HL-60 (cell line): ENCODE measurements at places on chromosomes 7 and 10.

GRCh38 chr7:122155566-122155965 is 11.5 kb upstream of the AASS start:
- DNase-seq = no peak

GRCh38 chr10:117539361-117539773 is 3.2 kb upstream of the EMX2 start:
- no peak for DNase-seq

GRCh38 chr10:109587366-109587765 is 335.9 kb downstream of the XPNPEP1 start:
- no peak for DNase-seq

DNA sequence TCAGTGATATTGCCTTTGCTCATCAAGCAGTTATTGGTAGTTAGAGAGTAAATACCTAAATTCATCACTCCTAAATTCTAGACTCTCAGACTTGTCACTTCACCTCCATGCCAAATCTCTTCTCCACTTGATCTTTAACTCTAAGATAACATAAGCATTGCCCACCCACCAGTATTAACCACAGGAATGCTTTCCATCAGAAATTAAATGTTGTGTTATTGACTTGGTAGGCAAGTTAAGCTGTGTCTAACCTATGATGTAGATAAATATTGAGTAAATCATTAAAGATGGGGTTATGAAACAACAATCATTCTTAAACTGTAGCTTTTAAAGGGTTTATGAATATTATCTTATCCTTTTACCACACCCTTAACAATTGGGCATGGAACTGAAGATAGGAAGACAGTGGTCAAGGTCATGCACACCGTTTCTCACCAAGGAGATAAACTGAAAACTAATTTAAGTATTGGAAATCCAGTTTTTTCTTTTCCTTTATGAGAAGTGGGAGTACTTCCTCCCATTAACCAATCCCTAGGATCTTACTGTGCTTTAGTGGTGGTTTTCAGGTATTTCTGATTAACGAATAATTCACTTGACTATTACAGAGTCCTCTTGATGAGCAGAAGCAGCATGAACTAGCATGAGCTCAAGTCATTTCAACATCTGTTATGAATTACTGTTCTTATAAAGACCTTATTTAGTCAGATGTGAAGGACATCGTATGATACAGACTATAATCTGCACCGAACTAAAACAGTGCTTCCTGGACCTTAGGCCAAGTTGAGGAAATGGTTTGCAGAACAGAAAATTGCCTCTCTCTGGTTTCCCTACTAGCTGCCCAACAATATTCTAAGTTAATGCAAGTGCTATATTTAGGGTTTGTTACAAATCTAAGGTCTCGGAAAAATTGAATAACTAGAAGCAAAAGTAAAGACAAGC is 142.0 kb downstream of the LCOR start:
- DNase-seq = no peak

DNA sequence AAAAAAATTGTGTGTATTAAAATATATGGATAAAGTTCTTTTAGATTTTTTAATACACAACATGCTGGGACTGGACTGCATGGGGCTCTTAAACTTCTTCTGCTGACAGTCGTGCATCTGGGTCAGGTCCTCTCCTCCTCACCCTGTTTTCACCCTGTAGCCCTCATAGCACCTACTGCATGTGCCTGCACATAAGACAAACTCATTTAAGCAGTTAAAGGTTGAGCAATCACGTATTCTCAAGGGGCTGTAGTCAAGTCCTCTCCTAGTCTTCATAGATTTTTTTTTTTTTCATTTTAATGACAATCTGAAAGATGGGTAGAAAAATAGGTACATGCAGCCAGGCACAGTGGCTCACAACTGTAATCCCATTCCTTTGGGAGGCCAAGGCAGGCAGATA is 23.6 kb upstream of the PDCD4 start:
- no peak for DNase-seq

- no peak for DNase-seq
Measured at GRCh38 chr7:48551652-48552051, 372.7 kb upstream of the CDC14C start.

DNA sequence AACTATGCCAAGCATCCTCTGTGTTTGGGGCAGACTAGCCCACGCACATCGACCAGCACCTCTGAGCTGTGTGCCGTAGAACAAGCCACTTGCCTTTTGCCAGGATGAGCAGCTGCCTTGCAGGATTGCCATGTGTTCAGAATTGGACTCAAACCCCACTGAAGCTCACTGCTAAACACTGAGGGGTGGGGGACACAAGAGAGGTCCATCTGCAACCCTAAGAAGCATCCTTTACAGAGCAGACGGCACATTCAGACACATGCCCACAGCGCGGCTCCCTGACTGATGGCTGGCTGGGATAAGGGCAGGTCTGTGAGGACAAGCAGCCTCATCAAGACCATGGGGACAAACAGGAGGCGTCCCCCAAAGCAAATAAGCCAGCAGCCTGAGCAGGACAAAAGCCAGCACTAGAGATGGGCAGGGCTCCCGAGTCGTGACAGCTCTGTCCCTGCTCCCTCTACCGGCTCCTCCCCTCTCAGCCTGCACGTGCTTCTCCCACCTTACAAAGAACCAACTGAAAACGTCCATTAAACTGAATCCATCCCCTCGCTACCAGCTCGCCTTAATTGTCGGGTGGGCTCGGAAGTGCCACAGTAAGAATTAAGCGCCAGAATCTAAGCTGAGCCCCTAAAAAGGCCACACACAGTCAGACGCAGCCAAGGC is 114.2 kb downstream of the PRKAG2 start:
- DNase-seq = no peak

DNA sequence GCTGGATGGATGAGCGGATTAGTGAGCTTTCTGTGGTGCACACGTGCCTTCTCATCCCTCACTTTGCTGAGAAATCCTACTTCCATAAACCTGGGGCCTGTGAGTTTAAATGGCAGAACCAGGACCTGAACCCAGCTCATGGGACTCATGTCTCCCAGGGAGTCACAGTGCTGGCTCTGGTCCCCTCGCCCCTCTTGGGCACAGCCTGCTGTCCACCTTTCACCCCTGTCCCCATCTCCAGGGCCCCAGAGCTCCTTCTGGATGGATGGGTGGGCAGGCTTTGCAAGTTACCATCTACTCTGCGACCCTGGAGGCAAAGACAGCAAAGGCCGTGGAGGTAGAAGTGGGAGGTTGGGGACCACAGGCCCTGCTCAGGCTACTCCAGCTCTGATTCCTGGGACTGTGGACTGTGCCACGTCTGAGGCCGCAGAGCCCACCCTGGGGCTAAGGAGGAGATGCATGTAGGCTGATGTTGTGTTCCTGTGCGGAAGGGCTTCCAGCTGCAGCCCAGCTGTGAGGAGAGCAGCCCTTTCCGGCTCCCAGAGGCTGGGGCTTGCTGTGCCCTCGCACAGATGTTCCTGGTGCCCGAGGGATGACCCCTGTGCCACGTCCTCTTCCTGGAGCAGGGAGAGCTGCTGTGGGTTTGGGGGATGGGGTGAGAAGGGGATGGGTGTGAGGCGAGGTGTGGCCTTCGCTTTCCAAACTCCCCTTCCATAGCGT is 40.3 kb downstream of the PRF1 start:
- no peak for DNase-seq

- DNase-seq = no peak
Measured at GRCh38 chr7:138350701-138351357, 109.2 kb upstream of the TRIM24 start.

- DNase-seq = no peak
Measured at GRCh38 chr10:97540669-97541500, 31.7 kb upstream of the ANKRD2 start.

GRCh38 chr7:143381427-143382125 is 431 bp downstream of the ZYX start:
- no peak for DNase-seq

GRCh38 chr10:111756217-111757061 is 427.1 kb downstream of the GPAM start:
- no peak for DNase-seq

DNA sequence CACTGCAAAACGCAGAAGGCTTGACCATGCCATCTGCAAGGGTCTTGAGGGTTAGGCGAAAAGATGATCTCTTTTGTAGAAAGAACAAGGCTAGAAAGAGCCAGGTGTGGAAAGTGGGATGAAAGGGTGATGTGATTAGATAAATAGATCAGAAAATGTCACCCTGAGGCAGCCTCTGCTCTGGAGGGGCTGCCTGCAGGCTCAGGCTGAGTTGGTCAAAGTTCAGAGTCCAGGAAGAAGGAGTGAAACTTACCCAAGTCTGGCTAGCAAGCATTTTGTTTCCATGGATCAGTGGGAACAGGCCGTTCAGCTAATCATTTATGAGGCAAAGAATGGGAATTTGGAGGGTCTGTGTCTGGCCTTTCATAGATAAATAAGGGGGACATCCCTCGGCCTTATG is 79.7 kb downstream of the RGS10 start:
- DNase-seq = no peak

- DNase-seq = no peak
Measured at GRCh38 chr10:11232222-11232961, 214.7 kb downstream of the CELF2 start.

DNA sequence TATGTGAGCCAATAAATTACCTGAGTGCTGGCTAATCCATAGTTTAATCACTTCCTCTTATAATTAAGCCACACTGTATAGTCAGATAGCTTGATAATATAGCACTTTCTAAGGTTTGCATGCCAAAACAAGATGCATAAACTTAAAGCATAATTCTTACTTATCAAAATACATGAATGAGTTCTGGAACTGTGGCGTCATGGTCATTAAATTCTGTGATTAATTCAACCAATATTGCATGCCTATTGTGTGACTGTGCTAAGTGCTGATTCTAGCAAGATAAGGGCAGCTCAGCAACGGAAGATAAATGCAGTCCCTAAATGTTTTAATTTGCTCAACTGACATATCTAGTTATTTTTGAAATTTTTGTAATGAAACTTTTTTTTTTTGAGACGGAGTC is 29.7 kb downstream of the HOXA1 start:
- no peak for DNase-seq

DNA sequence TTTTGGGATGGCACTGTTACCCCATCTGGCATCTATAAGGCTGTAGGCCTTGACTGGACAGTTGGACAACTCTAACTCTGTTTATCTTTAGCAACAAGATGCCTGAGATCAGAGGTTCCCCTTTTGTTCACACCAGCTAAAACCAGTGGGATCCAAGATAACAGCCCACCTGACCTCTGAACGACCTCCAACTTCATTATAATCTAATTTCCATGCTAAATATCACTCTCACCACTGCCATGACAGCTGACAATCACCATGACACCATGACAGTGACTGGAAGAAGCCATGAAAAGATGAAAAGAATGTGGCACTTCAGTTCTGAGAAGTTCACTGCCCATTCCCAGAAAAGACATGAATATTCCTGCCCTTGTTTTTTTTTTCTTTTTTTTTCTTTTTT is 281.4 kb upstream of the TAC1 start:
- no peak for DNase-seq

GRCh38 chr7:155598810-155599210 is 45.7 kb upstream of the RBM33 start:
- DNase-seq = peak; percentile 72

- DNase-seq = no peak
Measured at GRCh38 chr7:77246026-77246640, 46.5 kb upstream of the FGL2 start.
